Activated CD8-positive, alpha-beta memory T cell treated with anti-CD3 and anti-CD28 coated beads, Interleukin-2, amount 50 U/mL, for 4 hours (primary cell): ENCODE measurements at places on chromosomes 7 and 10.

DNA sequence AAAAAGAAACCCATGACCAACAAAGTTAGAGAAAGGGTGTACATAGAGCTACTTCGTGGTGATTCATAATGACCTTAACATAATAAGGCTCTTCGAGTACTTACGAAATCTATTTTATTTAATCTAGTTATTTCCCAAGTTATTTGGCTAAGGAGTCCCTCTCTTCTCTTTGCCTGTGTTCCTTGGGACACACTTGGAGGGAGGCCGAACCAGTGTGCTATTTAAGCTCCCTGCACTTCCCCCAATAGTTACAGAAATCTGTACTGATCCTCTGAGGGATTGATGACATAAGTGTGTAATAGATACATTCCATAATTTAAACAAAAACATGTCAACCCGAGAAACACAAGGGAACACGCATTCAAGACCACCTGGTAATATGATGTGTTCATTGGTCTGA is 351.1 kb downstream of the GATA3 start:
- no peak for DNase-seq

GRCh38 chr7:24123076-24123475 is 160.9 kb upstream of the NPY start:
- no peak for DNase-seq

- DNase-seq, result no peak
Observed at GRCh38 chr7:5423976-5424748, 528 bp upstream of the TNRC18 start.

GRCh38 chr7:119964788-119965542 is 308.0 kb upstream of the KCND2 start:
- DNase-seq, result no peak

DNA sequence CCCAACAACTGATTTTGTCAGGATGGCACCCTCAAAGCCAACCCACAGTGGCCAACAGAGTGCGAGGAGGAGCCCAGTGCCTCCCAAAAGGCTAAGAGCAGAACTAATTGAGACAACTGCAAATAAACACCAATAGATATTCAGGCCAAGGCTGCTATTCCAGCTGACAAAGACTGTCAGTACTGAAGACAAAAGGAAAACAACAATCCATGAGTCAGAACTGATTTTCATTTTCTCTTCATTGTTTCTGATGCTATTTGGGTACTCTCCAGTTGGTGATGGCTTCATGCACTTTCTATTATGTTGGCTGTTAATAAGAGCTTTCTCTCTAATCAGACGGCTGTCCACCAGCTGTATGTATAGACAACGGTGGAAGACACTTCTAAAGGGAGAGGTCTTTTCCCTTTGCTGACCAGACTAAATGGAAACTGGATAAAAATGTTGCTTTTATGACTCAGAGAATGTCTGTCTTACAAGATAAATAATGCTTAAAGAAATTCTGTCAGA is 515.9 kb downstream of the PARD3 start:
- DNase-seq, result no peak

DNA sequence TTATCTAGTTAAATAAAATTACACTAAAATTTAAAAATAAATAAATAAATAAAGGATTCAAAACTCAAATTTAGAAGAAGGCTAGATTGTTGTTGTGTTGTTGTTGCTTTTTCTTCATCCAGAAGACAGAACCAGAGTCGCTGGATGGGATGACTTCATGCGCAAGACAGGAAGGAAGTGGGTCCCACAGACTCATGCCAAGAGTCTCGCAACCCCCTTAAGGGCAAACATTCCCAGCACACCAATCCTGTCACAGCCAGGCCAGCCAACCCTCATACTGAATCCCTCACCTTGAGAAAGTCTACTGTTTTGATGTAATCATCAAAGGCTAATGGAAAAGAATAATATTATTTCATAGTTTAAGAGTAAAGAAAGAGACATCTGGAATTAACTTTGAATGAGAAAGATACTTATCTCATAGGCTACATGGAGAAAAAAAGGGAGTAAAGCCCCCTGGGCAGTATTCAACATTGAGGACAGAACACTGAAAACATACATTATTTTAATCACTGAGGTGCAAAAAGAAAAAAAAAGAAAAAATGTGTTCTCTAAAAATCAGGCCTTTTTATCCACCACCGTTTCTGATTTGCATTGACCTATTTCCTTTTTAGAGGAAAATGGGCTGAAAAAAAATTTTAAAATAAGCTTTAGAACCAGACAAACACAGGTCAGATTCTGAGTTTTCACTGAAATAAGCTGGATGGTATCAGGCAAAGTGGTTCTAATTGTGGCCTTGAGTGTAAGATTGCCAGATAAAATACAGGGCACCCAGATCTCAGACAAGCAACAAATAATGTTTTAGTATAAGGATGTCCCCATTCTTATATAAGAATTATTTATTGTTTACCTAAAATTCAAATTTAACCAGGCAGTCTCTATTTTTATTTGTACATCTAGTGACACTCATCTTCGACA is 826.5 kb downstream of the TNS3 start:
- no peak for DNase-seq

DNA sequence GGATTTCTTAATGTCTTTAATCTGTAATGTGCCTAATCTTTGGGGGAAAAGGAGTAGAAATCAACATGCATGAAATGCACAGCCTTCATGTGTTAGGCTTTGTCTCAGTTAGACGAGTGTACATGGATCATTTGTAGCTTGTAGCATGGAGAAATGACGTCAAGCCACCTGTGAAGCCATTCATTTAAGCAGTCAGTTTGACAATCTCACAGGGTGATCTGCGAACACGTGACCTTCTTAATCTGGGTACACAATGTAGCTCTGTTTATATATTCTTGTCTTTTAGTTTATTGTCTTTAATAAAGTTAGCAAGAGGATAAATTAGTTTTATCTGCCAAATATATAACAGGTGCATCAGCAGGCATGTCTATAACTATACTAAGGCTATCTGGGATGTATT is 351.9 kb upstream of the LRGUK start:
- no peak for DNase-seq

DNA sequence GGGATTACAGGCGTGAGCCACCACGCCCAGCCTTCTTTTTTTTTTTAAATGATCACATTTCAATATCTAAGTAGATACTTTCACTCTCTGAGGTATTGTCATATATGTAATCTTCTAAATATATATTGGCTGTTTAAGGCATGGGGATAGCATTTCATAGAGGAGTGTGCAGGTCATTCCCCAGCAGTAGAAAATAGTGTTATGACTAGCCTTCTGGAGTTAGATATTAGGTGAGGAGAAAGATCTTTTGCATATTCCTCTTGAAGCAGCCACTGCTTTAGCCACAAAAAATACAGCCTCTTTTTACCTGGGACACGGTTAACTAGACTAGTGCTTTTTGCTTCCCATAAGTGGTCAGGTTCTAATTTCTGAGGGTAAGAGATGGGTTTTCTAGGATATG is 28.9 kb downstream of the ADD3 start:
- DNase-seq, result no peak

- DNase-seq, result no peak
Observed at GRCh38 chr7:134690614-134691504, 44.2 kb downstream of the BPGM start.

GRCh38 chr10:49371967-49372366 is 23.9 kb downstream of the DRGX start:
- DNase-seq, result no peak

DNA sequence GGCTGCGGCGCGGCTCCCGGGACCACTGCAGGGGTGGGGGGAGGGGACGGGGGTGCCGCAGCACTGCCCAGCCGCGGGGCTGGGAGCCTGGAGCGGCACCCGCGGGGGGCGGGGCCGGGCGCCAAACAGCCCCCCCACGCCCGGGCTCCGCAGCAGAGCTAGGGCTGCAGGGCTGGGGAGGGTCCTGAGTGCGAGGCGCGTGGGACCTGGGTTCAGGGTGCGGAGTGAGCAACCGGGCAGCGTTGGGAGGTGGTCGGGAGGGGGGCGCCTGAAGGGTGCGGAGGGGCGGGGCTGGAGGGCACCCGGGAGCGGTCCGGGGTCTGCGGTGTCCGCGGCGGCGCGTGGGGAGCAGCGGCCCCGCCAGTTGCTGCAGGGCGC is 528 bp downstream of the CAMK2G start:
- peak; percentile 34 for DNase-seq
